ENCODE measurements at places on chromosomes 3 and 15. TPM values are rescaled to one million over a fixed set of nuclear protein-coding genes. Genes with fewer than 3 reads are reported as not detected.
A peak's percentile ranks its signal among the peaks of the same experiment; 100 is the strongest.

- DNase-seq, result no peak
These were observed 311.1 kb downstream of the ZPLD1 start for GRCh38 chr3:102745881-102746280.

The SENP5 gene
- polyA plus RNA-seq, result 5.8 TPM

GRCh38 chr3:136250903-136251460 is 842 bp downstream of the PCCB start:
- peak; percentile 61 for DNase-seq

The ATP13A5 gene
- not detected for polyA plus RNA-seq

The PLA1A gene
- polyA plus RNA-seq, result 10.1 TPM

The GOLGA6L7 gene
- polyA plus RNA-seq, result not detected

The CPN2 gene
- 15.8 TPM for polyA plus RNA-seq

The HDC gene
- not detected for polyA plus RNA-seq

- DNase-seq, result no peak
These were observed 15.0 kb upstream of the CCDC50 start for GRCh38 chr3:191314109-191314728.

DNA sequence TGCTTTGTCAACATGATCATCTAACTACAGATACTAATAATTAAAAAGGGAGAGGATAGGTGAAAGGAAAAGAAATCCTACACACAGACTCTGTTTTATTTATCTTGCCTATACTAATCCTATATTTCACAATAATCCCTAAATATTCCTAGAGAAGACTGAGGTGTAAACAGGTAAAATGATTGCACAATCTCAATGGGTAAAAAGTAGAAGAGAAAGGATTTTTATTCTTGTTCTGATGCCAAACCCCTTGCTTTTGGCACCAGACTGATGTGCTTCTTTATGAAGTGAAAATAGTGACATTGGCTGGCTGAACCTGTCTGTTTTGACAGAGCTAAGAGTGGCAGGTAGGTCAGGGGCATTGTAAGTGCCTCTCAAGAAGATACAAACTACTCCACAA is 101.9 kb upstream of the ZPLD1 start:
- DNase-seq, result no peak

DNA sequence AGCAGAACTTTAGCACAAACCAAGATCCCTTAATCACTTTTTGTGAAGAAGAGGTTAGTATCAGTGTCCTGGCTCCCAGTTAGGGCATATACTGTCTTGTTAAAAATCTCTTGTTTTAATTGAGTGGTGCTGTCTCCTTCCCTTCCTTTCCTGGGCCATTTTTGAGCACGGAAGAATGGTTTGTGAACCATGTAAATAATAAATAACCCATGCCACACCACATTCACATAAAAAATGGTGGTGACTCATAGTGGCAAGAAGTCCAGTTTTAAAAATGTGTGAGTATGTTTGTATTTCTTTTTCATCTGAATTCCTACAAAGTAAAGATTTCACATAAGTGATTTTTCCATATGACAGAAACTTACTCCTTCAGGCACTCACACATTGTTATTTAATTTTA is 59.1 kb upstream of the SPRED1 start:
- DNase-seq, result no peak

DNA sequence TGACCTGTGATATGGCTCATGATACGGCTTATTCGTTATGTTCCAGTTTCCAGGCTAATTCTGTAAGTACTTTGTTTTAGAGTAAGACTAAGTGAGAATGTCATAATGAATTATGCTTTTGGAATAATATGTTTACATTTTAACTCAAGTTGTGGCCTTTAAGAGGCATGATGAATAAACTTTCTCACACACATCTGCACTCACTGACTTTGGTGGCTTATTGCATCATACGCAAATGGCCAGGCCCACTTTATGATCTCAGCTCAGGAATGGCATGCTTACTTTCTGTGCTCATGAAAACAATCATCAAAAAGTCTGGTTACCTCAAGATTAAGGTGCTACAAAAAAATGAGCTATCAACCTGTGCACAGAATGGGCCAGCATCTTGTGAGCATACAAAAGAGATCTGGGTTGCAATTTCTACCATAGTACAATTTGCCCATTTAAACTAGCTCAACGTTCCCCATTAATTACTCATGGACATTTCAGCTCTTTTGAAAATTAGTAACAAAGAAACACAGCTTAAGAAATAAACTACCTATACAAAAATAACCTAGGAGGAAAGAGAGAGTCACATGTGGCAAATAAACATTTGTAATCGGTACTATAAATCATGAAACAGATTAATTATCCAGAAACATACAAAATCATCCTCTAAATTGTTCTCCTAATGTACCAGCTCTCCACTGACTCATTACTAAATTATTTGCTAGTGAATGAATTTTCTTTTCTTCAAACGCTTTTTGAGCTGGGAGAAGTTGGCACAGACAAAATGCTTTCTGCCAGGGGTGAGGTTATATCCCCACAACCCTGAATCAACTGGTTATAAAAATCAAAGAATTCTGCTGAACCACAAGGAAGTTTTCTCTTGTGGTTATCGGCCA is 439.0 kb upstream of the ADAMTS9 start:
- no peak for DNase-seq

- no peak for DNase-seq
These were observed 52.1 kb upstream of the IL12A start for GRCh38 chr3:159936541-159936940.

The GATM gene
- polyA plus RNA-seq, result 421 TPM

GRCh38 chr15:82174471-82175235 is 87.9 kb downstream of the EFL1 start:
- no peak for DNase-seq

DNA sequence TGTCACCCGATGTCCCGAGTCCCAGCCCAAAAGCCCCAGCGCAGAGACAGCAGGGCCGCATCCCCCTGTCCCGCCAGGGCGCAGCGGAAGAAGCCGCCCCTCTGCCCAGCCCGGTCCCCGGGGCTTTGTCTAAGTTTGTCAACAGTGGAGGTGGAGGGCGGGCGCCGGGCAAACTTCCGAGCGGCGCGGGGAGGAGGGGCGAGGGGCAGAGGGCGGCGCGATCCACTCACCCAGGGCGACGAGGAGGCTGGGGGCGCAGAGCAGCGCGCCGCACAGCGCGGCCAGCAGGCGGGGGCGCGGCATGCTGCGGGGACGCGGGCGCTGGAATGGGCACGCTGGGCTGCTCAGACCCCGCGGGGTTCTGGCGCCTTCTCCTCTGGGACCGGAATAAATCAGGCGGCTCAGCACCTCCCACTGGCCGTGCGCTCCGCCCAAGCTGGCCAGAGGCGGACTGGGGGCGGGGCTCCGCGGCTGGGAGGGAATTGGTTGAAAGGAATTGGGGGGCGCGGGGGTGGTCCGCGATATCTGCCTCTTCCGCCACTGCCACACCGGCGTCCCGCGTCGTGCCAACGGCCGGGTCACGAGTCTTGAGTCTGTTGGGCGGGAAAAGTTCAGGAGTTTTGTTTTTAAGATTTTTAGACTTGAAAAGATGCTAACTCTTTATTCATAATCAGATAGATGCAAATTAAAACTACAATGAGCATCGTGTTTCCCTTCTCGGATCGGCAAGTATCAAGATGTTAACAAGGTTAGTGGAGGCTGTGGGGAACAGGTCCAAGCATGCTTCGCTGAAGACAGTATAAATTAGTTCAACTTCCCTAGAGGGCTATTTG is at the start of gene MFGE8:
Gene MFGE8, minus strand, starts transcription at position 363 of the 833 bp plus-strand sequence. Its CDS starts 60 bp downstream, at position 303.
- DNase-seq, result peak; percentile 90

The CYP1A2 gene
- polyA plus RNA-seq, result not detected

GRCh38 chr3:168467115-168467714 is 371.5 kb upstream of the GOLIM4 start:
- peak; percentile 70 for DNase-seq

DNA sequence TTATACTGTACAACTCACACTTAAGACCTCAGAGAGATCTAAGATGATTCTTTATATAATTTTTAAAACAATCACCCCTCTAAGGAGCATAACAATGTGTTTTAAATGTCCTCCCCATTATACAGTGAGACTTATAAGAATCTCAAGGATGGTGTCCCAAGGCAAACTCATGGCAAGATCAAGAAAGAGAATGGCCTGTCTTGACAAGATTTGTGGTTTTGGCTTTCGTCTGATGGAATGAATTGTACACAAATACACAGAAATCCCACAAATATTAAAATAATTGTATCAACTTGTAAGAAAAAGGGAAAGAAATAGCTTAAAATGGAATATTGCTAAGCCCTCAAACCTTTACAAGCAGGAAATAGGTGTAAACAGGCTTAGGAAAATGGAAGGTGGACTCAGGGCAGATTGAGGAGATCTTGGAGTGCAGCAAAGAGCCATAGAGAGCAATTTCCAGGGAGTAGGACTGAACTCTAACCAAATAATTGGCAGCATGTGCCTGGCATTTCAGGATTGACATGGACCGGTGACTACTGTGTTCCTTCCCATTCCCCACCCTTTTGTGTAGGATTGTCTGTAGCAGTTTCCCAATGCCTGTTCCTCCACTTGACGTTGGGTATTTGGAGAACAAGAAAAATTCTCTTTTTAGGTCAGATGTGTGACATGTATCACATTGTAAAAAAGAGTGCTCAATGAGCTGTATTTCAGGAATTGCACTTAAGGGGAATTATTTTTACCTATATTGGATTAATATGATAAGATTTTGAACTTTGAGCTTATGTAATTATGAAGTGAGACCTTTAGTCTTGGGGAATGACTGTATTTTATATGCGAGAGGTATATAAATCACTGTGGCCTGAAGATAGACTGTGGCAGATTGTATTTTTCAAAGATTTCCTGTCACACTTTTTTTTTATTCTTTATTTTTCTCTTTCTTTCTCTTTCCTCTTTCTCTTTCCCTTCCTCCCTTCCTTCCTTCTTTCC is 317.8 kb upstream of the SLITRK3 start:
- no peak for DNase-seq

- DNase-seq, result no peak
These were observed 243.0 kb downstream of the CLSTN2 start for GRCh38 chr3:140177943-140178342.

- DNase-seq, result no peak
These were observed 8.5 kb downstream of the EPB42 start for GRCh38 chr15:43212299-43212698.

The GP9 gene
- 0.49 TPM for polyA plus RNA-seq

- no peak for DNase-seq
These were observed 136.5 kb downstream of the ALCAM start for GRCh38 chr3:105503191-105503593.

DNA sequence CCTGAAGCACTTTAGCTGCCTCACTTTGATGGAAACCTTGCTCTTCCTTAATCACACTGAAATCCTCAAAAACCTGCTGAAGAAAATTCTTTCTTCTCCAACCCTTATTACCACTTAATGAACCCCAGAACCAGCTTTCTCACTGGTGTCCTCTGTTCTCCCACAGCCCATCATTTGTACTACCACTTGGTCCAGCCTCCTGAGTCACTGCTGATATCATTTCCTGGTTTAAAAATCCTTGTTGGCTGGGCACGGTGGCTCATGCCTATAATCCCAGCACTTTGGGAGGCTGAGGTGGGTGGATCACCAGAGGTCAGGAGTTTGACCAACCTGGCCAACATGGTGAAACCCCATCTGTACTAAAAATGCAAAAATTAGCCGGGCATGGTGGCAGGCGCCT is 418.6 kb upstream of the KCNMB2 start:
- DNase-seq, result no peak

GRCh38 chr3:112078125-112079083 is 7.8 kb upstream of the C3orf52 start:
- no peak for DNase-seq

DNA sequence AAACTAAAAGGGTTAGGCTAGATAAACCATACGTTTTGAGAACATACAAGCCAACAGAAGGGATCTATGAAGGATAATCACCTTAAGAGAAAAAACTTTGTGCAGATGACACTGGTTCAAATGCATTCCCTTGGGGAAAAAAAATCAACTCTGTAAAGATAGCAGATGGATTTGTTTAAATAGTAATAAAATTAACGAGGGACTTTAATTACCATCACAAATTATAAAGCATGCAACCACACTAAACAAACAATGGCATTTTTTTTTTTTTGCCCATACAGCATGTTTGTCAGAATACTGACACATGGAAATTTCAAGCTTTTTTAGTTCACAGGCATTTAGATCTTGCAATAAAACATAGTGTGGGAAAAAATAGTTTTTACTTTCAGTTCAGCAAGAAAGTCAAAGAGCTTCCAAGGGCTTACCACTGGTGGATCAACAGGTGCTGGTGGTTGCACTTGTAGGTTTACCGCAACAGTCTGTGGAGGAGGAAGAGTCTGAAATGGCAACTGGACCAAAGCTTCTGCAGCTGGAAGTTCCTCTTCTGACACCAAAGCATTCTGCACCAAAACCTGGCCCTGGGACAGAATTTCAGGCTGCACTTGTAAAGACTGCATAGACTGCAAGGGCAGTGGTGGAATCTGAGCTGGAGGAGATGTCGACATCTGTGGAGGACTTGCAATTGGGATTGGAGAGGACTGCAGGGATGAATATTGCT is 53.1 kb downstream of the PHC3 start:
- no peak for DNase-seq

GRCh38 chr3:51381333-51381705 is 3.8 kb upstream of the MANF start:
- no peak for DNase-seq

- DNase-seq, result peak; percentile 87
These were observed 35.6 kb downstream of the RTP4 start for GRCh38 chr3:187403768-187404288.

The TRIM42 gene
- not detected for polyA plus RNA-seq

DNA sequence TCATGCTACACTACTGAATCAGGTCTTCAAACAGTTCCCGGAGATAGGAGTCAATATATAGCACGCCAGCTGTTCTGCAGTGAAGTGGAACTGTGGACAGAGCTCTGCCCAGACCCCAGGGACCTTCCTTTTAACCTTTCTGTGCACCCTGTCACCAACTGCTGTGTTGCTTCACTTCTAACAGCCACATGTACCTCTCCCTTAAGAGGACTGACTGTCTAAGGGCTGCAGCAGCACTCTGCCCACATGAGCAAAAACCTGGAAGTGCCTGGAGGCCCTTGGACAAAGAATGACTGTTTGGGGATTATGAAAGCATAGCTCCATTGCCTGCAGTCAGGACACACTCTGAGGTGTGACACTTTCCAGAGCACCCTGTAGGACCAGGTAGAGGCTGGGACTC is 88.3 kb upstream of the CTNNB1 start:
- DNase-seq, result no peak

- no peak for DNase-seq
These were observed 3.2 kb downstream of the MORC1 start for GRCh38 chr3:109114746-109115145.

GRCh38 chr3:152943645-152944044 is 108.7 kb downstream of the P2RY1 start:
- DNase-seq, result no peak

The CCDC71 gene
- polyA plus RNA-seq, result 21.0 TPM

The ANKRD63 gene
- not detected for polyA plus RNA-seq

DNA sequence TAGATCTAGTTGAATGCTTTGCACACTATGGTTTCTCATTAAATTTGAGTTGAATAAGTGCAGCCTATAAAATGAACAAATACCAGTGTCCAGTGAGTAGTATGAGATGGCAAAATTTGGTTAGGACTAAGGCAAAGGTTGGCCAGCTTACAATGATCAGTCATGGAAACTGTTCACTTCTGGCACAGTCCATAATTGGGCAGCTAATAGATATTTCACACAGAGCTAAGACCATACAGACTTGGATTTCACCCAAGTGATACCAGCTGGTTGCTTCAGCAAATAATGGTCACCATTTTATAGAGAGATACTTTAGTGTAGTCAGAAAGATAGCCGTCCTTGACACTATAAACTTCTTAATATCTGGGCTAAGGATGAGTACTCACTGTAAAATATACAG is 15.7 kb downstream of the GAP43 start:
- no peak for DNase-seq

All from kidney (tissue), 22 donors.